ENCODE measurements at places on chromosomes 6 and 20.
A peak's percentile ranks its signal among the peaks of the same experiment; 100 is the strongest.

- DNase-seq, result no peak
These were observed 238.8 kb upstream of the ECI2 start for GRCh38 chr6:4374216-4374615.

DNA sequence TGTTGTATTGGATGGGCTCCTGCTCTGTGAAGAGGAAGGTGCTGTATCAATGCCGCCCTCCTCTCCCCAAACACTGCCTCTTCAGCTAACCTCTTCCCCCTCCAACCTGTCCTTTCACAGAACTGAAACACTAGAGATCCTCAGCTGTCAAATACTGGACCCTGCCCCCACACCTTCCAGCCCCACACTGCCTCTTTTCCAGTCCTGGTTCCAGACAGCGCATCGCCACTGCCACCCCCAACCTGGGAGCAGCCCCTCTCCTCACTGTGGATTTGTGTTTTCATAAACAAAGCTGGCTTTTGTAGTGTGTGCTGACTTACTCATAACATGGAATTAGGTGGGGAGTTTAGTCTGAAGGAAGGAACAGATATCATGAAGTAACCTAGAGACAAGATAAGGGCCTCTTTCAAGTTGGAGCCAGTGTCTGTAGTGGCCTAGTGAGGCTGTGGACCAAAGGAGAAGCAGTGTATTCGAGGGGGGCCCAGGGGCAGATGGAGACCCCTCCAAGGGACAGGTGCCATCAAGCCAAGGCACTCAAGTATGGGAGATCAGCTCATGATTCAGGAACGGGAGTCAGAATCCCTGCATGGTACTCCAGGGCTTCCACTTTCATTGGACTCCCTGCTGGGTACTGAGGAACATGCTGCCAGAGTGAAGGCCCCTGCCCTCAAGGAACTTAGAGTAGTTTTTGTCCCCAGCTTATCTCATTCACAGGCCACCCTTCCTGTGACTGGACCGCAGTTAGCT, 2.1 kb downstream of the SCUBE3 start:
- no peak for DNase-seq

DNA sequence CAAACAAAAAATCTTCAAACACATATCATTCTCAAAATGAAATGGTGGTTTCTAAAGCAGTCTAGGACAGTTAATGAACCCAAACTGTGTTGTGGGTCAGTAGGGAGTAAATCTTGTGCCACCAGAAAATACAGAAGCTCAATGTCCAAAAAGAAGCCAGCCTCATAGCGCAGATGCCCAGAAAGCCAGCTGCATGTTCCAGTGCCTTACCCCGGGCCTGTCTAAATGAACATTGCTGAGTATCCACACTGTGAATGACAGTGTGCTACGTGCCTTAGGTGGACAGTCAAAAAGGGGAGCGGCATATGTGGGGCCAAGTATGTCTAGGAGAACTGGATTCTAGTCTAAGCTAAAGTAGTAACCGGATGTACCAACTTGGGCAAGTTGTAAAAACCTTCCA, 10.9 kb downstream of the FYN start:
- no peak for DNase-seq

- DNase-seq, result no peak
These were observed 3.7 kb downstream of the SYS1 start for GRCh38 chr20:45366631-45367030.

DNA sequence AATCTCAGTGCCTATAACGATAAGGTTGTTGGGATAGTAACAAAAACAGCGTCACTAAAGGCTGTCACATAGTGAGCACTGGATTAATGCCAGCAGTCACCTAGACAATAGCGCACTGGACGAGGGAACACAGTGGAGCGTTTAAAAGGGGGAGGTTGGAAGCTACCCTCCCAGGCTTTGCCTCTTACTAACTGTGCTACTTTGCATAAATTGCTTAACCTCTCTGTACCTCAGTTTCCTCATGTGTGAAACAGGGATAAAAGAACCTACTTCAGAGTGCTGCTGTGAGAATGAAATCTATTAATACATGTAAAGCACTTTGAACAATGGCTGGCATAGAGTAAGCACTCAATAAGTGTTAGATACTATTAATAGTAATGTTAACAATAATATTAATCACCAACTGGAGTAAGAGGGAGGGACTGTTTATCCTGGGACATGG, 10.5 kb downstream of the BCL2L1 start:
- no peak for DNase-seq

GRCh38 chr6:161743509-161744178, 469.8 kb upstream of the AGPAT4 start:
- DNase-seq, result no peak

- DNase-seq, result no peak
These were observed 41.0 kb downstream of the POU3F2 start for GRCh38 chr6:98875375-98875774.

GRCh38 chr6:105594821-105595220, 191.9 kb upstream of the PREP start:
- no peak for DNase-seq

DNA sequence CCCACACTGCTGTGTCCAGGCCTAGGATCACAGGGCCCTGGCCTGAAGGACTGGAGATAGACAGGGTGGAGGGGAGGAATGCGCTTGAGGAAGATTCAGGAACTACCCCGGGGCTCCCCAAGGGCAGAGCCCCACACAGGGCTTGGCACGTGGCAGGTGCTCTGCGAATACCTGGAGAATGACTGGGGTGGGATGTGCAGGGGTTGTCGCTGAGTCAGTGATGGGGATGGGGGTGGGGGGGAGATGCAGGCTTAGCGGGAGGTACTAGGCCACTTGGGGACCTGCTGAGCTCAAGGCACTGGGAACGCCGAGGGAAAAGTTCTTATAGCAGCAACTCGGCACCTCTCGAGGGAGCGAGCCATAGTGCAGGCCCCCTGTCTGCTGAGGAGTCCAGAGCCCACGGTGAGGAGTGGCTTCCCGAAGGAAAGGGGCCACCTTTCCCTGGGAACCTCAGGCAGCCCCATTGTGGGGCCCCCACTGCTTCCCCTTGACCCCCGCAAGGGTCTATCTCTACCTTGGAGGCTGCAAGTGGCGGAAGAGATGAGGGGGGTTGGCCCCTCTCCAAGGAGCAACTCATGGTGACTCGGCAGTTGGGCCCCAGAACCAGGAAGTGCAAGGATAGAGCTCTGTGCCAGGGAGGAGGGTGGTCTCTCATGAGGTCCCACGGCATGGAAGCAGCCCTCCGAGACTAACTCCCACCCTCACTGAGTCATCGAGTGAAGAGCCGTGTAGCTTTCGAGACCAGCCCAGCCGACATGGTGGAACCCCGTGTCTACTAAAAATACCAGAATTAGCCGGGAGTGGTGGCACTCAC, 33.1 kb downstream of the SRC start:
- DNase-seq, result peak; percentile 61

DNA sequence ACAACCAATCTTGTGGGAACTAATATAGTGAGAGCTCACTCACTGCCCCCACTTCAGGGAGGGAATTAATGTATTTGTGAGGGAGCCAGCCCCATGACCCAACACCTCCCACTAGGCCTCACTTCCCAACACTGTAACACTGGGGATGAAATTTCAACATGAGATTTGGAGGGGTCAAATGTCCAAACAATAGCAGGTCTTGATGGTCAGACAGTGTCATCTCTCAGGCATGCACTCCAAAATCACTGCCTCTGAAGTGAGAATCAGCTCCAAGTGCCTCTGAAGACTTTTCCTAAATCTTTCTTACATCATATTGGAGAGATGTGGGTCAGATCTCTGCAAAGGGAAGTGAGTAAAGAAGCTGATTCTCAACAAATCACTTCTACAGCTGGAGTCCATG, 13.8 kb upstream of the SAYSD1 start:
- DNase-seq, result no peak

- no peak for DNase-seq
These were observed 39.5 kb upstream of the BEND3 start for GRCh38 chr6:107154801-107155160.

- DNase-seq, result no peak
These were observed 37.7 kb downstream of the HECA start for GRCh38 chr6:139172567-139172966.

DNA sequence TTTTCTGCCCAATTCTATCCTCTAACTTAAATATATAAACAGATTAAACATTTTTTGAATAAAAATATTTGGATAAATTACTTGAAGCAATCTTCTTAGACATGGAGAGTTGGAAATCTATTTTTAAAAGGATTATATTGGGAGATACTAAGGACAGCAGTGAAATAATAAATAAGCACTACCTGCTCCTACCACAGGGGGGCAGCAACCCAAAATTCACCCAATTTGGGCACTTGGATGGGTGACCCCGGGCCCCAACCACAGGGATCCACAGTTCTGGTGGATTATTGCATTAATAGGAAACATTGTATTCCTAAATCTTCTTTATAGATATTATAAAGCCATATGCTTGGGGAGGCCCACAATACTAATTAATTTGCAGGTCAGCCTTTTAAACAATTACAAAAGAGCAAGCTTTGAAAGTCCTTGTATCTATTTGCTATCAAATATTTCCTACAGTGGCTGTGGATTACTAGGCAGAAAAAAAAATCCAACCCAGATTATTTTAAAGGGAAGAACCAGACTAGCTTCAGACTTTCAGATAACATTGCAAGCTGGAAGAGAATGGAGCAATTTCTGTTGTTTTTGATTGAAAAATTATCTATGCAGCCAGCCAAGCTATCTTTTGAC, 66.4 kb upstream of the PDE10A start:
- DNase-seq, result no peak

DNA sequence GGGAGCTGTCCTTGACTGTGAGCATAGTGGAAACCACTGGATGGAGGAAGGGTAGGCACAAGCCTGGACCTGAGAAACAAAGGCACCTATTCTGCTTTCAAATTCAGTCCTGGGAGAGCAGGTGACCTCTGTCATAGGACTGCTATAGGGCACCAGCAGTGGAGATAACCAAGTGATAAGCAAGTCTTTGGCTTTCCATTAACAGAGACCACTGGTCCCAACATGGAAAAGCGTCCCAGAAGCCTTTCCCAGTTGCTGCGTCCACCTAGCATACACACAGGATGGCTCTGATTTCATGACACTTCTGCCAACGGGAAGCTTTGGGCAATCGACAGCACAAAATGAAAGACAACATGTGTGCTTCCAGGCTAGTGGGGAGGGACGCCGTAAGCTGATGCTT, 8.9 kb downstream of the SLC22A3 start:
- DNase-seq, result no peak

DNA sequence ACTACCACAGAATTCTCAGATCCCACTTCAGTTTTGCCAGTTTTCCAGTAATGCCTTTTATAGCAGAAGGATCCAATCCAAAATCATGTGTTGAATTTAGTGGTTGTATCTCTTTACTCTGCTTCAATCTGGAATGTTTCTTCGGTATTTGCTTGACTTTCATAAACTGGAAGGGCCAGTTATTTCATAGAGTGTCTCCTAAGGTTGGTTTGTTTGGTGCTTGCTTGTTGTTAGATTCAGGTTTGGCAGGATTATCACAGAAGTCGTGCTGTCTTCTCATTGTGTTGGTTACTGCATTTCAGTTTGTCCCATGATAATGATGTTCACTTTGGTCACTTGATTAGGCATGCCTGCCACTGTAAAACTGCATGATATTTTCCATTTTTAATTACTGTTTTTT, 45.7 kb downstream of the TMEM200A start:
- DNase-seq, result no peak

GRCh38 chr6:122399055-122399347, 451 bp upstream of the HSF2 start:
- no peak for DNase-seq

- DNase-seq, result no peak
These were observed 85.3 kb upstream of the AKAP12 start for GRCh38 chr6:151154418-151154817.

- DNase-seq, result no peak
These were observed 32.7 kb downstream of the TUBB2B start for GRCh38 chr6:3194535-3195419.

DNA sequence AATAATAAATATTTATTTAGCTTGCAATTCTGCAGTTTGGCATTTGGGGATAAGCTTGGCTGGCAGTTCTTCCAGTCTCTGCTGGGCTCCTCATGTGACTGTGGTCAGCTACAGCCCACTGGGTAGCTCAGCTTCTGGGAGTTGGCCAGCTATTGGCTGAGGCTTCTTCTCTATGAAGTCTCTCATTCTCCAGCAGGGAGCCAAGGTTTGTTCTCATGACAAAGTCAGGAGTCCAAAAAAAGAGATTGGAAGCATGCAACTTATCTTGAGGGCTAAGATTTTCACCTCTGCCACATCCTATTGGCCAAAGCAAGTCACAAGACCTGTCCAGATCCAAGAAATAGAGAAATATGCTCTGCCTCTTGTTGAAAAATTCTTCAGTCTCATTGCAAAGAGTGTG, 94.6 kb downstream of the SNAP25 start:
- DNase-seq, result no peak

DNA sequence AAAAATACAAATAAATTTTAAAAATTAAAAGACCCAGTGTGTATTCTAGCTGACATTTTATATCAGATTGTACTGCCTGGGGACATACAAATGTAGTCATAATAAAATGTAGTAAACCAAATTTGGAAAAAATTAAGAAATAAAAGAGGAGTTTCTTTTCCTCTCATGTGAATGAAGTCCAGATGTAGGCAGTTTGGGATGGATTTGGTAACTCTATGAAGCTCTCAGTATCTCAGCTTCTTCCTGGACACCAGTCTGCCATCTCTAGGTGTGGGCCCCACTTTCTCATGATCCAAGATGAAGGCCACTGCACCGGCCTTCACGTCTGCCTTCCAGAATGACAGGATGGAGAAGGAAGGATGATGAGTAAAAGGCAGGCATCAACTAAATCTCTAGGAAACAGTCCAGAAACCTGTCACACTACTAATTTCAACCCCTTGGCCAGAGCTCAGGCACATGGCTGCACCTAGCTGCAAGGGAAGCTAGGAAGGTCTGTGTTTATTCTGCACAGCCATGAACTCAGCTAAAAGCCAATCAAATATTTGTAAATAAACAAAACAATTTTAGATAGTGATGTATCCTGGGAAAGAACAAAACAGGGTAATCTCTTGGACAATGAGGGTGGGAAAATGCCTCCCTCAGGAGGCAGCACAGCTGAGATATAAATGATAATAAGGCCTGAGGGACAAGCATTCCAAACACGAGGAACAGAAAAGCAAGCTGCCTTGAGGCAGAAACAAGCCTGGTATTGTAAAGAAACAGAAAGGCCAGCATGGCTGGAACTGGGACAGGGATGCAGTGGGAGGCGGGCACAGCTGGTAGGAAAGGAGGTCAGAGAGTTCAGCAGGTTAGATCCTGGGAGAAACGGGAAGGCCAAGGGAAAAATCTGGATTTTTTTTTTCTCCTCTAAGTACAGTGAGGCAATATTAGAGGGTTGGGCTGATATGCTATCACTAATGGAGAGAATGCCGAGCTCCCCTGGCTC, 88.5 kb upstream of the PTPN1 start:
- no peak for DNase-seq

- no peak for DNase-seq
These were observed 159.9 kb downstream of the SOX4 start for GRCh38 chr6:21753241-21754108.

DNA sequence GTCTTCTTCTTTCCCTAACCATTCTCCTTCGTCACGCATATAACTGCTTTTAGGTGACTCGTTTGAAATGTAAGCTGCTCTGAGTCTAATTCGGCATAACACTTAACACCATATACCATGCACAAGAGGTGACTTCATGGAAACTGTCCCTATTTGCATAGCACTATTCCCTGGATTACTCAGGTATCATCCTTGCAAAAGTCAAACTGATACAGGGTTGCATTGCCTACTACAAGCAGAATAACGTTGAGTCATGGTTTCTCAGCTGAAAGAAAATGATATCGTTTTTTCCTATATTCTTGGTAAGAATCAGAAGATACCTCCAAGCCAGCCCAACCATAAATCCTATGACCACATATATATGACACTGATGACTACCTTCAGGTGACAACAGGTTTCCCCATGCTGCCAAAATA, 227.5 kb downstream of the ATXN1 start:
- DNase-seq, result no peak

Measured in upper lobe of left lung (tissue), 6 donors.